ENCODE measurements at places on chromosomes 6 and 20.

DNA sequence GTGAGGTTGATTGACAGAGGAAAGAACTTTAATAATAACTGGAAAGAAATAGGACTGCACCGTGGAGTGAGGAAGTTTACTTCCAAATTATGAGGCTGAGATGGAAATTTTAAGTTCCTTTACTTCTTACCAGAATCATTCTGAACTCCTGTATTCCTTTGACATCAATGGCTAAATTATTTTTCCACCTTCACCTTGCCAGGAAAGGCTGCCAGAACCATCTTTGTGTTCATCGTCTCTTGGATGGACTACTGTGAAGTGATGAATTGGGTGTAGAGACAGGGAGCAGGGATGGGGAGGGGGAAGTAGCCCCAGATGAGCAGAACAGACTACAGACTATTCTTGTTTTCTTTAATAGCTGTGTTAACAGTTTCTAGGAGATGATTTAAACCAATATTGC lies 102.1 kb upstream of the CEP162 start:
- no peak for DNase-seq

- DNase-seq = peak; percentile 21
Measured at GRCh38 chr6:11853678-11854407, 75.2 kb upstream of the ADTRP start.

DNA sequence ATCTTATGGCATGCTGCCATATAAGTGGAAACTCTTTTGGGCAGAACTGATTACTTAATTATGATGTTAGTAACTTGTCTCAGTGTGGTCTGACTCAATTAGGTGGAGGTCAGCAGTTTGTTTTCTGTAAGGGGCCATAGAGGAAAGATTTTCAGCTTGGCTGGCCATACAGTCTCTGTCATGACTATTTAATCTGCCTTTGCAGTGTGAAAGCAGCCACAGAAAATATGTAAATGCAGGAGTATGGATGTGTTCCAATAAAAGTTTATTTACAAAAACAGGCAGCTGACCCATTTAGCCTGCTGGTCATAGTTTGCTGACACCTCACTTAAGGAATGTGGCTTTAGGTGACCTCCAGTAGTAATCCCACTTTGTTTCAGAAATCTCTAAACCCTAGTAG lies 700.7 kb downstream of the EPM2A start:
- no peak for DNase-seq

DNA sequence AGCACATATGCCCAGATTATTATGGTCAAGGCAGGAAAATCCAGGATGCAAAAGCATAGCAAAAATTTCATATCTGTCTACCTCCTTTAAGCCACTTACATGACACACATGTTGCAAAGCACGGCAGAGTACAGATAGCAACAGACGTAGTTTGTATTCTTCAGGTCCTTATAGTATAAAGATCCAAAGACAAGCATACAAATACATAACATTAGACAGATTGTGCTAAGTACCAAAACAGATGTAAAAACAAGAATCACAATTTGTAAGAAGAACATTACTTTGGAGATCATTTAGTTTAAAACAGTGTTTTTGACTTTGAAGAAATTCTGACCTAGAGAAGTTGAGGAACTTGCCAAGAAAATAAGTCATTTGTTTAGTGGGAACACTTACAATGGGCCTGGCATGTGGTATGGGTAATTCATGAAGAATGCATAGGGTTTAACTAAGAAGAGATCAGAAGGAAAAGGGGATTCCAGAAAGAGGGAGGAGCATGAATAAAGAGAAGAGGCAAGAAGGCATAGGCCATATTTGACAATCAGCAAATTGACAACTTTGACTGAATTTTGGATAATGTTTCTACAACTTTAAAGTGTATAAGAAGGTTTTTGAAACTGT lies 30.6 kb upstream of the LMBRD1 start:
- no peak for DNase-seq

- DNase-seq = no peak
Measured at GRCh38 chr20:3238616-3239025, 369 bp downstream of the SLC4A11 start.

DNA sequence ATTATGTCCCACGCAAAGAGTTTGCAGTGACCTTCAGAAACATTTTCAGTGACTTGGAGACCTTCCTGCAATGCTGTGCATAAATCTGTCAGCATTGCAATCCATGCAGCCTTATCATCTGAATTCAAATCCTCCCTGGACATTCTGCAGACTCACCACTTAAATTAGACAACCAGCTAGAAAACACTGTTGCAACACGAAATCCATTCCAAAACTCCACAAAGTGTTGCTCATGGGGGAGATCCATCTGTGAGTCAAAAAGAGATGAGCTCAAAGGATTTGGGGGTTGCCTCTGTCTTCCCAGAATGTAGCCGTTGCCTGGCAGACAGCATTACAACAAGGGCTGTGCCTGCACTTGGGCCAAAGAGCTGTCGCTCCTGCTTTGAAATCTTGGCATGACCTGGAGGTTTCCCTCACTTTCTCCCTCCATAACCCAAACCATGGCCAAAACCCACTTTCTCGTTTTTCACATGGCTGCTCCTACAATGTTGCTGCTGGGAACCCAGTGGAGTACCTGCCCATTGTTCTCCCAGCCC lies 163.5 kb upstream of the CDYL start:
- DNase-seq = peak; percentile 63

- no peak for DNase-seq
Measured at GRCh38 chr6:44179072-44179536, 20.5 kb downstream of the CAPN11 start.

- no peak for DNase-seq
Measured at GRCh38 chr6:21829126-21829525, 235.6 kb downstream of the SOX4 start.

- no peak for DNase-seq
Measured at GRCh38 chr6:104595311-104595820, 264.4 kb downstream of the HACE1 start.

DNA sequence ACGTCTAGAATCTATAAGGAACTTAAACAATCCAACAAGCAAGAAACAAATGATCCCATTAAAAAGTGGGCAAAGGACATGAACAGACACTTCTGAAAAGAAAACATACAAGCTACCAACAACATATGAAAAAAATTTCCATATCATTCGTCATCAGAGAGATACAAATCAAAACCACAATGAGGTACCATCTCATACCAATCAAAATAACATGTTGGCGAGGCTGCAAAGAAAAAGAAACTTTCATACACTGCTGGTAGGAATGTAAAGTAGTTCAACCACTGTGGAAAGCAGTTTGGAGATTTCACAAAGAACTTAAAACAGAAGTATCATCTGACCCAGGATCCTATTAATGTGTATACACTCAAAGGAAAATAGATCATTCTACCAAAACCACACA lies 243.9 kb upstream of the RUNX2 start:
- DNase-seq = no peak

DNA sequence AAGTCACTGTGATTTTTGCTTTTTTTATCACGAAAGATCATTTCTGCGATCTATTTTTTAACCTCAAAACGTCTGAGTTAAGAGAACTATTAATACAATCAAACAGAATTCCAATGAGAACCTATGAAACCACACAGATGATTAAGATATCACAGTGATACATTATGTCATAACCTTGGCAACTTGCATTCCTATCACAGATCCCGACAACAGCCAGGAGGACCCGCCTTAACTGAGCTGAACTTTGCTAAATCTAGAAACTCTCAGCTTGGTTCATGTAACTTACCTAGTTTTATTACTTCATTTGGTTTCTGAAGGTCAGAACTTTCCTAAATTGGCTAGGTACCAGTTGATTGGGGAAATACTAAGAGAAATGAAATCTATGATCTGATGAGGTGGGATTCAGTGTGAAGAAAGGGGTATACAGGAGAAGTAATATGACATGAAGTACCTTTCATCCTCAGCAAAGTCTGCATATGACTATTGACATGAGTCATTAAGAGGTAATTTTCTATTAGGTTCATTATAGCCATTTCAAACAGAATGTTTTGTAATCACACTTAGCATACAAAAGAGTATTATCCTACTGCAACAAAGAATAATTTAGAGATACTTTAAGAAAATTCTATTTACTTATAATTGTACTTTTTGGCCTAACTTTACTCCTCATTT lies 11.2 kb downstream of the LYRM4 start:
- DNase-seq = no peak

DNA sequence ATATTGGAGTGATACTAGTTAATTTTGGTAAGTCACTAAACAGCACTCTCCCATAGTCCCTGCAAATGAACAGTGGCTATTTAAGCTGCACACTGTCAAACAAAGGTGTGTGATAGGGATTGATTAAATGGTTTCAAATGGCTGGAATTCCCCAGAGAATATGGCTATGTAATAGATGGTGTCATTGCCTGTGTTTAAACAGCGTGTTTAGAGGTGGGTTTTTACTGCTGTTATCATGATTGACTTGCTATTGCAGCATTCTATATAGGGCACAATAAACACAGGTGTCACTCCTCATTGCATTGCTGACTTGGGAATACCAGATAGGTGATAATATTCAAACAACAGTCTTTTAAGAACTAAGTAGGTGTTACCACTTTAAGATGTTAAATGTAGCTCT lies 171.7 kb upstream of the MAN1A1 start:
- DNase-seq = no peak

- DNase-seq = no peak
Measured at GRCh38 chr20:60600036-60600435, 641.8 kb downstream of the CDH26 start.

GRCh38 chr6:19692506-19693298 lies 144.5 kb upstream of the ID4 start:
- DNase-seq = no peak

All from NCI-H446 (cell line).